ENCODE measurements at places on chromosomes 7 and 10.

DNA sequence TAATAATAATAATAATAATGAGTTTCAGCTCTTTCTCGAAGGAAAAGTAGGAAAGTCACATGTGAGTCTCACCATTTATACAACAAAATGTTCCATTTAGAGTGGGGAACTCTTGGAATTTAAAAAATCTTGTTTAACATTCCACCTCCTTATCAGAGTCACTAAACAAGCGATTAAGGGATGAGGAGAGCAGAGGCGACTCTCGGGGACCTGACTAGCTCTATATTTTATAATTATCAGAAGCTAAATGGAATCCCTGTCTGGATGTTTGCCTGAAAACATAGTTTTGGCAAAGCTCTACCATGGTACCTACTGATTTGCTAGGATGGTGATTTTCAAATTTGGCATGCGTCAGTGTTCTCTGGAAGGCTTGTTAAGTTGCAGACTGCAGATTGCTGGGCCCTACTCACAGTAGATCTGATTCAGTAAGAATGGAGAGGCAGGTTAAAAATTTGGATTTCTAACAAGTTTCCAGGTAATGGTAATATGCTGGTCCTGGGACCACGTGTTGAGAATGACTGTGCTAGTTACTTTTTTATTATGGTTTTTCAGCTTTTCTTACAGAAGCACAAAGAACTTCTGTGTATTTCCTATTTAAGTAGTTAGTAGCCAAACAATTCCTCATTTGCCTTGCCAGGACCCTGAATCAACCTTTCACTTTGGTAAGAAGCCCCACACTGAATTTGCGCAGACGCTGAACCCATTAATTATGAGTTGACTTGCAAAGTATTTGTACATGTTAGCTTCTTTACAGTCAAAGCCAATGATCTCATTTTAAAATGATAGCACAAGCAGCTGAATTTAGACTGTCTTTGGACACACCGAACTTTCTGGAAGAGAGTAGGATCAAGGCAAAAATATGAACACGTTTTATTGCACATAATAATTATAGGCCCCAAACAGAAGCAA lies 39.5 kb downstream of the CPED1 start:
- no peak for DNase-seq

GRCh38 chr7:39313974-39314373 lies 252.2 kb upstream of the YAE1 start:
- DNase-seq = no peak

GRCh38 chr10:120414946-120415345 lies 42.1 kb upstream of the PLPP4 start:
- no peak for DNase-seq

DNA sequence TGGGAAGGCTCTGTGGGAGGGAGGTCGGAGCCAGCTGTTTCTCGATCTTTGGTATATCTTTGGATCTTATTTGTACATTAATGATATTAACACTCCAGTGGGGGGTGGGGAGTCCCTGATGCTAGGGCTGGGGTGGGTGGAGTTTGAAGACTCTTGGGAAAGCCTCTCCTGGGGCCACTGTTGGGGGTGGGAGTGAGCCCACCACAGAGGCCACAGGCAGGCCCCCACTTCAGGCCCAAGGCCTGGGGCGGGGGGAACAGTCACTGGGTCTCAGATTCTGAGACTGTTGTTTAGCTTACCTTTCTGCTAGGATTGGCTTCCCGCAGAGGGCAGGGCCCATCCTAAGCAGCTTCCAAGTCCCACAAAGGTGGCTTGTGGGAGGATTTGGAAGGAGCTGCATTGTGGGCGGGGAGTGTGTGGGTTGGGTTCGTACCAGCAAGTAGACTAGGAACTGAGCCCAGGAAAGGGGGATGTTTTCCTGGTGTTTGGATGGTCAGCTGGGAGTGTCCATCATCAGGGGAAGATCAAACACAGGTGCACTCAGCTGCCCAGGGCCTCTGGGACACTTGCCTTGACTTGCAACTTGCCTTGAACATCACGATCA lies 11.9 kb downstream of the YKT6 start:
- DNase-seq = no peak

DNA sequence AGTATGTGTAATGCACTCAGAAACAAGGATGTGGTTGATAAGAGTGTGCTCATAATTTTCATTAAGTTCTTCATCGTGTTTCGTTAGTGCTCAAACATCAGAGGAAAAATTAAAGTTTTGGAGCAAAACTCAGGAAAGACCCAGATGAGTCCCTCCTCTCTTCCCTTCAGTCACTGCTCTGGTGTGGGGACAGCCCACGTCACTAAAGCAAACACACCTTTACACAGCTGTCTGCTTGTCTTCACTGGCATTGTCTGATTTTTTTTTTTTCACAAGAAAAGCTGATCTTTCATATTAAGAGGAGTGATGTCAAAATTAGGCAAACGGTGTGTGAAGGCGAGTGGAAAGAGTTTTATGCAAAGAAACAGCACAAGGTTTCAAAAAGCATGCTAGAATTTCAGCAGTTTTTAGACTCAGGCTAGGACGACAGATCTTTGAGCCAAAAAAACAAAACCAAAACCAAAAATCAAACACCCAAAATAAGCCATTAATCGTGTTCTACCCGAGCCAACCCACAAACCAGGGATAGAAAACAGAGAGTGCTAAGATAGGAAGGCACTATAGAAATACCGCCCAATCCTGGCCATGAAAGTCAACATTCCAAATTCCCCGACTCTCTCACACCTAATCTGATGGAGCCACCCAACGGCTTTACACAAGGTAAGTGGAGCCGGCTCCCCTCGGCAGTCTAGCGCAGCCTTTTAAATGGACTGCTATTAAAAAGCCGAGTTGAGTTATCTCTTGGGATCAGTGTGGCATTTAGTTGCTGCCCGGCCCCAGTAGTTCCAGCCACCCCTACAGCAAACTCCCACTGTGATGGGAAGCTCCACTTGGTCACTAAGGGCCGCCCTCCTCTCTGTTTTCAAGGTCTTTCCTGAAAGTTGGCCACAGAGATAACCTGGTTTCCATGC lies 27.9 kb upstream of the GATA3 start:
- no peak for DNase-seq

All from stimulated activated CD4-positive, alpha-beta T cell treated with anti-CD3 and anti-CD28 coated beads, TNF-alpha, amount 100 ng/mL, for 24 hours (primary cell).